ENCODE measurements at places on chromosomes 1 and 21. TPM values are rescaled to one million over a fixed set of nuclear protein-coding genes. Genes with fewer than 3 reads are reported as not detected.

- H3K4me3 ChIP-seq, result no peak overlapping the region
- H3K4me1 ChIP-seq, result no peaks in the 10 kb centered on the region
- no peak overlapping the region for H3K27ac ChIP-seq
Measured at GRCh38 chr1:210866532-210866931, 267.4 kb downstream of the KCNH1 start.

DNA sequence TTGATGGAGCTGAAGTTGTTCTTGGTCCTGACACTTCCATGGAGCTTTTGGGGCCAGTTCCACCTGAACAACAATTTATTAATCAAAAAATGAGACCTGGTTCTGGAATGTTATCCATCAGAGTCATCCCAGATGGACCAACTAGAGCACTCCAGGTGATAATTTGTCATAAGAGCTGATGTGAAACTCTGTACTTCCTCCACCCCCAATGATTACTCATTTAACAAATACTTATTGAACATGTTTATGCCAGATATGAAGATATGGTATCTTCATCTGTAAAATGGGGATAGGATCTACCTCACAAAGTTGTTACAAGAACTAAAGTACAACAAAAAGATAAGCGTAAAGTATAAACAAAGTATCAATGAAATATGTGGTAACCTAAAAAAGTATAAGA is 153.2 kb downstream of the VPS13D start:
- H3K4me1 ChIP-seq, result peaks cover 12% of the 10 kb centered on the region
- H3K36me3 ChIP-seq, result peaks cover 40% of the 10 kb centered on the region
- H3K27me3 ChIP-seq, result no peaks in the 10 kb centered on the region
- H3K27ac ChIP-seq, result no peak overlapping the region

DNA sequence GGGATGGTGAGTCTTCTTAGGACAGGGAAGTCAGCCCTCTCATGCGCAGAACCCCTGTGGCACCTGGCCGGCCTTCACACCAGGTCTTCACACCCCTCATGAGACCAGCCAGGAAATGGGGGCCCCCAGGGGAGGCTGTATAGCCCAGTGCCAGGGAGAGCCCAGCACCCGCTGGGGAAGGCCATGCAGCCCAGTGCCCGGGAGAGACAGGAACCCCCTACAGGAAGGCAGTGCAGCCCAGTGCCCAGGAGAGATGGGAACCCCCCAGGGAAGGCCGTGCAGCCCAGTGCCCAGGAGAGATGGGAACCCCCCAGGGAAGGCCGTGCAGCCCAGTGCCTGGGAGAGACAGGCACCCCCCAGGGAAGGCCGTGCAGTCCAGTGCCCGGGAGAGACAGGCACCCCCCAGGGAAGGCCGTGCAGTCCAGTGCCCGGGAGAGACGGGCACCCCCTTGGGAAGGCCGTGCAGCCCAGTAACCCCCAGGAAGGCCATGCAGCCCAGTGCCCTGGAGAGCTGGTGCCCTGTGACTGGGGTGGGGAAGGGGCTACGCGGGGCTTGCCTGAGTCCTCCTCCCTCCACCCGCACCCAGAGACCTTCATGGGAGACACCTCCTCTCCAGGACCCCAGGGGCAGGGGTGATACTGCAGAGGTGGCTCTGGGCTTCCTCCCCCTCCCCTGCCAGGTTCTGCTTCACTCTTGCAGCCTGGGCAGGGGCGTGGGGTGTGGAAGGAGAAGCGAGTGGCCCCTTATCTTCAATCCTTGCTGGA is 110.5 kb upstream of the COL6A1 start:
- H3K27me3 ChIP-seq, result no peaks in the 10 kb centered on the region
- no peaks in the 10 kb centered on the region for H3K4me1 ChIP-seq
- H3K36me3 ChIP-seq, result no peaks in the 10 kb centered on the region
- H3K27ac ChIP-seq, result no peak overlapping the region

DNA sequence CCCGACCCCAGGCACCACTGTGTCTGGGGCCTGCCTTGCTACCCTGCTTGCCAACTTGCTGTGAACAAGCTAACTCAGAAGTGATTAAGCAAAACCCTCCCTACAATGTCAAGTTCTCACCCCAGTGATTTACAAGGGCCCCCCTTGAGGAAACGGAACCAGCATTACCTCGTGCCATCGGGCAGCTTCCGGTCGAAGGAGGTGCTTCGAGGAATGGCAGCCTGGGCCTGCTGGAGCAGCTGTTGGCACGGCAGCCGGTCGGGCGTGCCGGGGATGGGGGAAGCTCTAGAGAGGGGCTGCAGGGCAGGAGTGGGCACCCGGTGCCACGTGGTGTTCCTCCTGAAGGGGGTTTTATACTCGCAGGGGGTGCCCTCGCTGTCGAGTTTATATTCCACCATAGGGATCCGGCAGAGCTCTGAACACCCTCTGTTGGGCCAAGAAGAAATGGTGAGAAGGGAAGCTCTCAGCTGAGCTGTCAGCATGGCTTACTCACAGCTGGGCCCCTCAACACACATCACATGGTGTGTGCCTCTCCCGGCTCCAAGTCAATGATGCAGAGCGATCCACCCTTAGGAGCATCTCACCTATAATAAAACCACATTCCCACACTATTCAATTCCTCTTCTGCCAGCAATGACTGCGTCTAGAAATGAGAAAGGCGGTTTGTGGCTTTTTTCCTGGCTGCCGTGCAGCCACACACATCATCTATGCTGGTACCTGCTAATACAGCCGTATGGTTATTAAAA is 184.4 kb downstream of the SIPA1L2 start:
- H3K27me3 ChIP-seq, result no peaks in the 10 kb centered on the region
- H3K4me1 ChIP-seq, result peaks cover 2% of the 10 kb centered on the region
- DNase-seq, result no peak
- H3K27ac ChIP-seq, result no peak overlapping the region
- H3K36me3 ChIP-seq, result peaks cover 42% of the 10 kb centered on the region

DNA sequence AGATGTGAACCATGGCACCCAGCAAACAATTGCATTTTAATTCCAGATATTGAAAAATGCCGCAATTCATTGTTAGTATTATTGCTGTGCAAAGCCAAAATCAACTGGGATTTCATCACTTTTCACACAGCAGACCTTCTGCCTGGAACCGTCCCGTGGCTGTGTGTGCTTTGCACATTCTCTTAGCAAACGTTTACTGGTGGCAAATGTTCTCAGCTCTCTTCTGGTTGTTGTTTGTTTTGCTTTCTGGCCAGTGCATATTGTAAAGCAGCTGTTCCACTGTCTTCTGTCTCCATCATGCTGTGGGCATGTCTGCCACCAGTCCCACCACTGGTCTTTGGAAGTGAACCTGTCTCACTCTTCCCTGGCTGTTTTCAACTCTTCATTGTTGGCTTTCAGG is 19.8 kb upstream of the TTLL10 start:
- H3K36me3 ChIP-seq, result no peaks in the 10 kb centered on the region
- peaks cover 9% of the 10 kb centered on the region for H3K4me1 ChIP-seq
- no peaks in the 10 kb centered on the region for H3K27me3 ChIP-seq
- H3K4me3 ChIP-seq, result no peak overlapping the region
- no peak for DNase-seq

DNA sequence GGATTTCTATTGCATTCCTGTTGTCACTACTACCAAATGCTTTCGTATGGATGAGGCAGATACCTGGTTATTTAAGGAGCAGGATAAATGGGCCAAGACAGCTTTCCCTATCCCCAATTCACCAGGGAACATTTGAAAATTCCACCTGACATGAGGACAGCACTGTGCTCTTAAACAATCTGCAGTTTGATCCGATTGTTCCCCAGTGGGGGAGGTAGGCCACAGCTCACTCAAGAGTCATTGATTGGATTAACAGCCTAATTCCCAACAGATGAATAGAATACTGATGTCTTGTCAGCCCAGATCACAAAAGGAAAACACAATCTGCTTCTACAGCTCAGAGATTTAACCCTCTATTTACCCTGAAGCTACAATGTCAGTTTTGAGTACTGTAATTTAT is 123.9 kb downstream of the LHX4 start:
- H3K27ac ChIP-seq, result no peak overlapping the region
- H3K4me3 ChIP-seq, result no peak overlapping the region
- no peaks in the 10 kb centered on the region for H3K27me3 ChIP-seq
- no peaks in the 10 kb centered on the region for H3K36me3 ChIP-seq
- H3K4me1 ChIP-seq, result no peaks in the 10 kb centered on the region
- DNase-seq, result no peak

The GNL2 gene
- total RNA-seq, result 26.4 TPM

The IVNS1ABP gene
- total RNA-seq, result 35.2 TPM

Measured in cardiac muscle cell (in vitro differentiated cells and primary cell).